ENCODE measurements at places on chromosomes 7 and 10. TPM values are rescaled to one million over a fixed set of nuclear protein-coding genes. Genes with fewer than 3 reads are reported as not detected.

The PRPS1L1 gene
- total RNA-seq, result not detected

The ANKRD26 gene
- 5.3 TPM for total RNA-seq

The BHLHA15 gene
- total RNA-seq, result 0.90 TPM

The GTF2IRD1 gene
- 21.1 TPM for total RNA-seq

The PDAP1 gene
- total RNA-seq, result 62.3 TPM

The GLUD1 gene
- total RNA-seq, result 151 TPM

The ANKRD61 gene
- total RNA-seq, result 0.18 TPM

The CCL24 gene
- not detected for total RNA-seq

The GIMAP1 gene
- total RNA-seq, result not detected

The ETV1 gene
- 45.6 TPM for total RNA-seq
